ENCODE measurements at places on chromosomes 5 and 9.

- no peak for DNase-seq
These were observed 140.7 kb upstream of the RANBP3L start for GRCh38 chr5:36442352-36442751.

DNA sequence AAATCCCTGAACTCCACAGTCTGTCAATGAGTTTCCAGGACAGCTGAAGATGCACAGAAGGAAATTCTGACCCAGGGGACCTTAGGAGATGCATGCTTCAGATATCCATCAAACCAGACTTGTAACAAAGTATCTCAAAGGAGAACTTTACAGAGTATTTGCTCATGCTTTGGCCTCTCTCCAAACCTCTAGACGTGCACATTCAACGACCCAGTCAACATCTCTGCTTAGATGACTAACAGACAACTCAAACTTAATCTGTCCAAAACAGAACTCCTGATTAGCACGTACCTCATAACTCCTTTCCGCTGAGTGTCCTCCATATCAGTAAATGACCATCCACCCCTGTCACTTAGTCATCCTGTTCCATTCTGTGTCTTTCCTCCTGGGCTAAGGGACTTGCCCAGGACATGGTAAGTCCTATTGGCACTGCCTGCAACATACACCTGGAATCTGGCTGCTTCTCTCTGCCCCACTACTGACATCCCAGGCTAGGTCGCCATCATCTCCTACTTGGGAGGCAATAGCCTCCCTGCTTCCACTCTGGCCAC lies 107.4 kb downstream of the LMNB1 start:
- no peak for DNase-seq

- no peak for DNase-seq
These were observed 7.2 kb downstream of the HMGCS1 start for GRCh38 chr5:43305948-43306565.

DNA sequence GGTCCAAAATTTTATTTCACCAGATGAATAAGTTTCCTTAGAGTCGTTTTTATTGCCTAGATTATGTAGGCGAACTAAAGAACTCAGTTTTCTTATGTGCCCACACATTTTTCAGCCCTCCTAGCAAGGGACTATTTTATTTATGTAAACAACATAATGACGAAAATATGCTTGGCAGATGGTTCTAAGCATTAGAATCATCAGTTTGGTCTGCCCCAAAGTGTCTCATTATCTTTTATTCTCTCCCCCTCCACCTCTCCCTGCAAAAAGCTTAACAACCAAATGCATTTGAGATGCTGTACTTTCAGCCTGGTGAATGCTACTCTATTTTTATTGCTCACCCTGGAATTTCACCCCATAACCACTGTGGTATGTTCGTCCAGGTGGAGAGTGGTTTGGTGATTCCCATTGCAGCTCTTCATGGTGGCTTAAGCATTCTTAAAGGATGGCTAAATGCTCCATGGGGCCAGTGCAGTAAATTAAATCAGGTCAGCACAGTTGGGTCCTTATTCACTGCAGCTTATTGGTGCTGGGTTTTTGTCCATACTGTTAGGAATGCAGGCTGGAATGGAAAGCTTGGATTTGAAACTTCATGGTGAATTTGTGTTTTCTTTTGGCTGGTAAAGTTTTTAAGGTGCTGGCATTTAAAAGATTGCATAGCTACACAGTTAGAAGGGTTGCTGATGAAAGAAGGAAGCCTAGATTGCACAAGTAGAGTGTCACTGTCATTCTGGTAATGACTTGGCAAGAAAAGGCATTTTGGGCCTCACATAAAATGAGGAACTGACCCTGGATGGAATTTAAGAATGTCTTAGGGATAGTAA lies 39.2 kb downstream of the TLE4 start:
- no peak for DNase-seq

DNA sequence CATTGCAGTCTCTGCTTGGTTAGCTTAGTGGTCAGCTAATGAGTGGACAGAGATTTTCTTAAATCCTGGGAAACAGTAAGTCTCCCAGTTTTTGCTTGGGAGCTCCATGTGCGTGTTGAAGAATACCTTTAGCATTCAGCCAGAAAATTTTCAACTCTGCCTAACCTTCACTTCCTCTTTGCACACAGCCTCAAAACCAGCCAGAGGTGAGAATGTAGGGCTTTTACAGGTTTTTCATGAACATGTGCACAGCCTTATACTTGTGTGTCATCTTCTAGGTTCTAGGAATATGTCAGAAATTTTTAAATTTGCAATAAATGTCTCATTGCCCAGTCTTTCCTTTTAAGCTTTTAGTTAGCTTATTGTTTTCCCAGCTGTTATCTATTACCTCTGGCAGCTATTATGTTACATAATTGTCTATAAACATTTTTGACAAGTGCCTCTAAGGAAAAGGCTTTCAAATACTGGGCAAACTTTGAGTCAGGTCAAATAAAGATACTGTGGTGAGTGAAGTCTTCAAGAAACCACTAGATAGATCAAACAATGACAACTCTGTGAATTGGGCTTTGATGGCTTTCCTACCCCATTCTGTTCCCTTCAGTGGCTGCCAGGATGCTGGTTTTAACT lies 12.7 kb downstream of the ADGRV1 start:
- no peak for DNase-seq

DNA sequence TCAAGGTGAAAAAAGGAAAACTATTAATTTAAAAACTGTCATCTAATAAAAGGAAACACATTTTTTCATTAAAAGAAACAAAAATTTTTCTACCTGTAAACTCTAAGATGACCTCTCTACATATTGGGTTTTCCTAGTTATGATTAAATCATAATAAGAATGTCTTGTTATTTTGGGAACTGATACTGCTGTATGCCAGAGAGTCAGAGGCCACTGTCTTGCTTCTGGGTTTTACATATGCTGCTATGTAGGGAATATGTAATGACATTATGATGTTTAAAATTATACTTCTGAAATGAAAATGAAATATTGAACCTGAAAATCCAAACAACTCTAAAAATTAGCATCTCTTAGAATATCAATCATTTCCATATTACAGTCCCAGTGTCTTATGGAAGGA lies 63.7 kb downstream of the FEM1C start:
- DNase-seq: no peak

- DNase-seq: no peak
These were observed 8.2 kb upstream of the DOCK2 start for GRCh38 chr5:169628892-169629291.

DNA sequence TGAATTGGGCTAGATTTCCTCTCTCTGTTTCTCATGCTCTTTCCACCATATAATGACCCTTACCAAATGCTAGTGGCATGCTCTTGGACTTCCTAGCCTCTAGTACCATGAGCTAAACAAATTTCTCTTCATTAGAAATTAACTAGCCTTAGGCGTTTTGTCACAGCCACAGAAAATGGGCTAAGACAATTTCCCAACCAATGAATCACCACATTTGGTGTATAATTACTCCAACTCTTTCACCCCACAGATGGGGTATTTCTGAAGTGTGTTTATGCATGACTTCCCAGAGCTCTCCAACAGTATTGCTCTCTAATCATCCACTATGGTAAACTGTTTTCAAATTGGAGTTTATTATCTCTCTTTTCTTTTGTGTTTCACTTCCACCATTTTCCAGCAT lies 1041.1 kb upstream of the COX7C start:
- DNase-seq: no peak

DNA sequence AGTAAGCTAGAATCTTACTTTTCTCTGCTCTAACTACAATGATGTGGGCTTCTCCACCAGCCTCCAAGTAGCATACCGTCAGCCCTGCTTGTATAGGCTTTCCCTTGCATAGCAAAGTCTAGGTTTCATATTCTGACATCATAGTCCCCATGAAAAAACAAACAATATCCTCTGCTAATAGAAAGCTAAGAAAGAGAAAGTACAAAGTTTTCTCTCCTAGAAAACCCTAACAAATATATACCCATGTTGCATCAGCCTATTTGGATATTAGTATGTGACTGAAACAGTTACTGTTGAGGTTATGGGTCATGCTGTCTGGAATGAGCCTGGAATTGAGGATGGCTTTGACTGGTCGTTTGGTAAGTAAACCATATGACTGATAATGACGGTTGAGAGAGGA lies 1696.0 kb downstream of the MAT2B start:
- DNase-seq: no peak

- no peak for DNase-seq
These were observed 134.1 kb downstream of the RGS3 start for GRCh38 chr9:113597390-113598241.

DNA sequence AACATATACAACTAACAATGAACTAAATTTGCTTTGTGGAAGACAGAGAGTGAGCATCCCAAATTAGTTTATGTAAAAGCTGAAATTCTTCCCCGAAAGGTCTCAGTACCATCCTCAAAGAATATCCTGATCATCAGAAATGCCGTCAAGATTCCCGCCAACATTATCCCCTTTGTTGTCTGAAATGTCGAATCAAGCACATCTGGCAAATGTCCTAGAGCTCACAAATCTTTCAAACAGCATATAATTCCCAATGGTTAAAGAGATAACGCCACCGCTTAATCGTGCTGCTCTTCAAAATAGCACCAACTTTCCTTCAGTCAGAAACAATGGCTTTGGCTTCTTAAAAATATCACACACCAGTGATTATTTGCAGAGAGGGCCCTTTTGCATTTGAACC lies 23.8 kb downstream of the MORN5 start:
- DNase-seq: no peak

DNA sequence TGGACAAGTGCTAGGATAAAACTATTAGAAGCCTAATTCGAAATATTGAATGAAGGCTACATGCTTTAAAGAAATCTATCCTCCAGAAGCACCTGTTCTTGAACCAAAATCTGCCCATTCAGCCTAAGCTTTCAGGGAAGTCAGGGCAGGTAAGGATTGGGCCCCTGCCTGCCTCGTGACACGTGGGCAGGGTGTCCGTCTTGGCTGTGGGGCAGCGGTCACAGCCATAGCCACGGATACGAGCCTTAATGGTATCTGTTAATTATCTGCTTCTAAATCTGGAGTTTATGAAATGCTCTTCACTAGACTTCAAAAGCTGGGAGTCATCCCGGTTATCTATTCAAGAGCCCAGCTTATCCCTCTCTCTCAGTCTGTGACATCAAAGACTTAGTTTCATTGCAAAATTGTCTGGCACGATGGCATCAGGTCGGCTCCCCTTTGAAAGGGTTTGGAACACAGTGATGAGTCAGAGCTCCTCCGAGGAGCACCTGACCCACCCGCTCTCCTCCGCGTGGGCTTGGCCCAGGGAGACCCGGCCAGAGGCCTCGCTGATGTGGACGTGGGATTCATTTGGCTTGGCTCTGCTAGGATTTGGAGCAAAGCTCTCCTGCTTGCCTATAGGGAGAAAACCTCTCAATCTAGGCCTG lies 135.9 kb downstream of the MACROH2A1 start:
- no peak for DNase-seq

DNA sequence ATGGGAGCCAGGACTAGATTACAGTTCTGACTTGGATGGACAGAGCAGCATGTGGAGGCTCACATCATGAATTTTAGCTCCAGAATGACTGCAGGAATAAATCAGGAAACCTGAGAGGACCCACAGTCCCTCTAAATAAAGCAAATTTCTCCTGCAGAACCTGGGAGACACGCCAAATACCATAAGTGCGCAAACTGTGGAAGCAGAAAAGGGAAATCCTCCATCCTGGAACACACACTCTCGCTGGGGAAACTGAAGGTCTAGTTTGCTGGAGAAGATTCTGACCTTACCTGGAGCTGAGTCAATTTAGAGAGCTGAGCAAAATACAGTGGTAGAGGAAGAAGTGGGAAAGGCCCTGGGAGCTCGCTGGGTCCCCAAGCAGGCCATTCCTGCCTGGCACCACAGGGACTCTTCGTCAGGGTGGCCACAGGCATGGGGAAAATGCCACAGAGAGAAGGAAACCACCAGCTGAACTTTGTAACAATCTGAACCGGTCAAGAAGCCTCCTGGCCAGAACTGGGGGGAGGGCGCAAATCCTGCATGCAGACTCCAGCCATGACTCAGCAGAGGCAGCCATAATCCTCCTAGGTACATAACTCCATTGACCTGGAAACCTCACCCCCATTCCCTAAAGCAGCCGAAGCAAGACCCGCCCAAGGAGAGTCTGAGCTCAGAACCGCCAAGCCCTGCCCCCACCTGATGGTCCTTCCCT lies 390.9 kb downstream of the LRRC70 start:
- DNase-seq: no peak

- DNase-seq: no peak
These were observed 32.1 kb downstream of the PROP1 start for GRCh38 chr5:177963966-177964365.

DNA sequence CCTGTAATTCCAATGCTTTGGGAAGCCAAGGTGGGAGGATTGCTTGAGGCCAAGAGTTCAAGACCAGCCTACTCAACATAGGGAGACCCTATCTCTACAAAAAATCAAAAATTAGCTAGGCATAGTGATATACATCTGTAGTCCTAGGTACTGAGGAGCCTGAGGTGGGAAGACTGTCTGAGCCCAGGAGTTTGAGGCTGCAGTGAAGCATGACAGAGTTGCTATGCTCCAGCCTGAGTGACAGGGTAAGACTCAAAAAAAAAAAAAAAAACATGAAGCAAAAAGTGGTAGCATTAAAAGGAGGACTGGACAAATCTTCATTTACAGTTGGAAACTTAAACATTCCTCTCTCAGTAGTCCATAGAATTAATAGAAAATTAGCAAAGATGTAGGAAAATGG lies 9.8 kb downstream of the CCNG1 start:
- no peak for DNase-seq

GRCh38 chr9:14349447-14350348 lies 35.8 kb upstream of the NFIB start:
- no peak for DNase-seq

DNA sequence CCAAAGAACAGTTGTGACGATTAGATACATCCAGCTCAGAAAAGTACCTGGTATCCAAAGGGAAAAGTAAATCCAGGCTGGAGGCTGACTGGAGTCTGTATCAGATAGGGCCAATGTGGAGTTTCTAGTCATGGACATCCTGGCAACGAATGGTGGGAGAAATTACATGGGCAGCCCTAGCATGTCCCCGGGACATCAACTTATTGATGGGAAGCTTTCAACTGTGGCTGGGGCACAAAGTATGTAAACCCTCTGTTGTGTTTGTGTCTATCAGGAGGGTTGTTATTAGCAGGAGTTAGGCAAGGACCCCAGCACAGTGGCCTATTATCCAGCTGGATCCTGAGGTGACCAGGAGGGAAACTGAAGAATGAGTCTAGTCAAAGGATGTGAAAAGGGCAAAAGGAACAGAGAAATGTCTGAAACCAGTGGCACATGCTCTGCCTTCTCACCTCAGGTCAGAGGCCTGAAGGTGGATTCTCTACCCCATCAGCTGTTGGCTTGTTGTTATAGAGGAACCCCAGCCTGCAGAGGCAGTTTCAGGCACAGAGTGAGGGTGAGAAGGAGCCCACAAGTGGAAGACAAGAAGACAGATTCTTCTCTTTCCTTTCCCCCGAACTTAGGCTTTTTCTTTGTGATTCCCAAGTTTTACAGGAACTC lies 19.9 kb downstream of the IFNW1 start:
- DNase-seq: no peak
